Endothelial cell of umbilical vein (primary cell): ENCODE measurements at places on chromosomes 1 and 21.
A peak's percentile ranks its signal among the peaks of the same experiment; 100 is the strongest.

GRCh38 chr21:42164064-42164789 lies 54.7 kb upstream of the ABCG1 start:
- peak; percentile 53 for DNase-seq

- no peak for DNase-seq
These were observed 13.3 kb downstream of the FBXO2 start for GRCh38 chr1:11640944-11641343.

GRCh38 chr21:29055080-29055479 lies 18.4 kb downstream of the CCT8 start:
- no peak for DNase-seq

DNA sequence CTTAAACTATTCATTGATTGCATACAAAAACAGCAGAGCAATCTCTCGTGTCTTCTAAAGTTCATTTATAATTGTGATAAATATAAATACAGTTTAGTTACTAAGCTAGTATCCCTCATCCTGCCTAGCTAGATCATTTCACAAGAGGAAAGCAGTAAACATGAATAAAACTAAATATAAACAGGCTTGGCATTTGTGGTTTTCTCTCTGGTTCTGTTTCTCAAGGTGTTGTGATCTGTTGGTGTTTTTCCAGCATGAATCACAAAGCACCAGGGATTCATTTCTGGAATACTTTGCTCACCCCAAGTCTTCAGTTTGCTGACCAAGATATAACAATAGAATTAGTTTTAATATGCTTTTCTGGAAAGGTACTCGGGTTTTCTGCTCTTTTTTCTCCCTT lies 32.7 kb upstream of the GLIS1 start:
- DNase-seq: no peak

DNA sequence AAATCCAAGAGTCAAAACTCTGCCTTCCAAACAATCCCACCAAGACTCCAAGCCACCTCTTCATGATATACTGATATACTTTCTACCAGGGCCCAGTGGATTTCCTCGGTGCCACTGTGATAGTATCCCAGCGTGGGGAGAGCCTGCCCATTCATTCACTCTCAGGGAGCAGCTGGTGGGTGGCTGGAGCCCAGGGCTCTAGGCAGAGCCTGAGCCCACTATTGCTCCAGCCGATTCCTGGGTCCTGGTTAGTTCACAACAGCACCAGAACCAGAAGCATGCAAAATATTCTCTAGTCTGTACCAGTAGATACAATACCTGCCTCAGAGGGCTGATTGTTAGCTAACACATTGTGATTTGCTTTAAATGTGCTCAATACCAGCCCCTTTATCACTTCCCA lies 831 bp downstream of the CSRP1 start:
- peak; percentile 36 for DNase-seq

GRCh38 chr1:64502931-64503330 lies 33.0 kb downstream of the CACHD1 start:
- DNase-seq: peak; percentile 85

DNA sequence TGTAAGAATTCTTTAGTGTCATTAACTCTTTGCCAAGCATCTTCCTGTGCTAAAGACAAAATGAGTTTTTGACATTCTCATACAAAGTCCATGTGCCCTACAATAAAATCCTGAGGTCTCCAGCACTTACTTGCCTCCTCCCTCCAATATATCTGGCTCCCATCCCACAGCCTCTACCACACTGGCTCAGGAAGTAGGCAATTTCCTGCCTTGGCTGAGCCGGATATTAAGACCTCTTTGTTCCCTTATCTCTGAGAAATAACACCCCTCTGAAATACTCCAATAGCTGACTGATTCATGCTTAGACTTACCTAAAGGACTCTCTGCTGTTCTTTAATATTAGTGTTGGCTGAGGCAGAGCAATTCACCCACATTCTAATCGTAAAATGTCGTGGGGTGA lies 37.6 kb upstream of the GORAB start:
- DNase-seq: peak; percentile 91

DNA sequence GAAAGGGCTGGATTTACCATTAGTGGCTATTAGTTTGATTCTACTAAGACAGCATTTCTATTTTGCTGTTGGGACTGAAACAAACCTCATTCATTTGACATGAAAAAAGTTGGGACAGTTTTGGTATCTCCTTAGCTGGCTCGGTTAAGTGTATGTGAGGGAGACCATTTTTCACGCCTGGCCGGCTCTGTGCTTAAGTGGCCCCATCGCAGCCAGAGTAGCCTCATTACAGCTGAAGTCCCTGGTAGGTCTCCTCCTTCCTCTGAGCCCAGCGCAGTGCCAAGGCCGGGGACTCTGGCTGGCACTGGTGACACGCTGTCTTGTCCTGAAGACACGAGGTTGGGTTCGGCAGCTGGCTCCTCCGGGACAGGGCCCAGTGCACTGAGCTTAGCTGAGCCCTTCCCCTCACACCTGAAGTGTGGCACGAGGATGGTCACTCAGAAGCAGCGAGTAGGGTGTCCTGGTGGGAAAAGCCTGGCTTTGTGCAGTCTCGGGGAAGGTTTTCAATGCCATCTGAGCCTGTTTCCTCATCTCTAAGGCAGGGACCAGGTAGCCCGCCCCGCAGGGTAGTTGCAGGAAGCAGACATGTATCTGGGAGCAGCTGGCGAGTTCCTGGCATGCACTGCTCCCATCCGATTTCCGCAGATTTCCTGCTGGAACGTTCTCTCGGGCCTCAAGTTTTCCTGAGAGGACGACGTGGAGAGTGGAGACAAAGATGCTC lies 196.5 kb downstream of the DYRK1A start:
- DNase-seq: no peak

DNA sequence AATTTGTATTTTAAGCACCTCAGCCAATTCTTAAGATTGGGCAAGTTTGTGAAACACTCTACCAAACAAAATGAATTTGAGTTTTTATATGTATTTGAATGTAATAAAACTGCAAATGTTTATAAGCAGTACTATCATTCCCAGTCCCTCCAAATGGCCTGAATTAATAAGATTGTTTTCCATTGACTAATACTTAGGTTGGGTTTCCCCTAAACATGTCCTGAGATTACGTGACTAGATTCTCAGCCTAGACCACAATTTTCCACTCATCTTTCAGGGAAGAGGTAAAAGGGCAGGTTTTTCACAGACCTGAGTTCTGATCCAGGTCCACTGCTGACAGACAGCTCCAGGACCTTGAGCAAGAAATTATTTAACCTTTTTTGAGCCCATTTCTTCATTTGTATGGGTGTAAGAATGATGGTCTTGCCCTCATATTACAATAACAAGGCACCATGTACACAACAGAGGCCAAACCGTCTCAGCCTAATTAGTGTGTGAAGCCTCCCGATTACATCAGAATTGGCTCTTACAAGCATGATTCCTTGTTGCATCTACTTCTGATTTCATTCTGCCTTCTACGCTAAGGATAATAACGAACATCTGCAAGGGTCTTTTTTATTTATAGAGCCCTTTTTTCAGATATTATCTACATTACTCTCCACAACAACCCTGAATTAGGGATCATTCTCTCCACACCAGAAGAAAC lies 51.2 kb downstream of the BEND5 start:
- DNase-seq: no peak

DNA sequence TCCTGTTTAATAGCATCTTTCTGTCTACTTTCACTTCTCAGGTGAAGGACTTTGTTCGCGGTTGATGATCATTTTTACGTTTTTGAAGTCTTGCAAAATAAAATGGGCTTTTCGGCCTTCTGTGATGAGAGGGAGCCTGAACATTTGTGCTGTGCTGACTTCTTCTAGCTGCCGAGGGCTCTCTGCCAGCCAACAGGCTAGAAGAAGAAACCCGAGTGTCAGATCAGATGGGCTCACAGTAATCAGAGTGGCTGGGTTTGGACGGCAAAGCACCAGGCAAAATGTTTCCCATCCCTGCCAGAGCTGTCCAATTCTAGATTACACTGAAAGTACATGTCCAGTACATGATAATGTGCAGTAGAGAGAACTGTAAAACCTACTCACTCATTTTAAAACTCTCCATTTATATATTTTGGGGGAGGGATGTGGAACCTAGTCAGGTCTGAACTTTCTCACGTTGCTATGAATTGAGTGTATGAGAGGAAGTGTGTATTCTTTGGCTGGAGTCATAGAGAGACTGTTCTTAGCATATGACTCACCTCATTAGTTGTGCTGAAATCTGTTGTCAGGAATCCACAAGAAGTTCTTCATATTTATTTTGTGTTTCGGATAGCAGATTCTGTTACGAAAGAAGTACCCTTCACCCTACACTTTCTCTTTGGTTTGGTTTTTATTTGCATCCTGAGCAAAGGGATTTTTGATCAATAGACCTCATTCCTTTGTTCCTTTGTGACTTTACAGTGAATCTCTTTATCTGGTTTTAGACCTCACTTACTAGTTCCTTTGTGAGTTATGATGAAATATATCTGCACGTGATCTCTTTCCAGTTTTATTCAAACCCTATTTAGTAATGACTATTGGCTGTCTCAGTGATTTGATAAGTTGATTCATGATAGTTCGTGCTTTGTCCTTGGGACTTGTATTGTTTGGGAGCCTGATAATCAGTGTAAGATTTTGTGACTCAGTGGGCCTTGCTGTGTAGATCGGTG lies 4.8 kb downstream of the ATP1A1 start:
- DNase-seq: peak; percentile 94

DNA sequence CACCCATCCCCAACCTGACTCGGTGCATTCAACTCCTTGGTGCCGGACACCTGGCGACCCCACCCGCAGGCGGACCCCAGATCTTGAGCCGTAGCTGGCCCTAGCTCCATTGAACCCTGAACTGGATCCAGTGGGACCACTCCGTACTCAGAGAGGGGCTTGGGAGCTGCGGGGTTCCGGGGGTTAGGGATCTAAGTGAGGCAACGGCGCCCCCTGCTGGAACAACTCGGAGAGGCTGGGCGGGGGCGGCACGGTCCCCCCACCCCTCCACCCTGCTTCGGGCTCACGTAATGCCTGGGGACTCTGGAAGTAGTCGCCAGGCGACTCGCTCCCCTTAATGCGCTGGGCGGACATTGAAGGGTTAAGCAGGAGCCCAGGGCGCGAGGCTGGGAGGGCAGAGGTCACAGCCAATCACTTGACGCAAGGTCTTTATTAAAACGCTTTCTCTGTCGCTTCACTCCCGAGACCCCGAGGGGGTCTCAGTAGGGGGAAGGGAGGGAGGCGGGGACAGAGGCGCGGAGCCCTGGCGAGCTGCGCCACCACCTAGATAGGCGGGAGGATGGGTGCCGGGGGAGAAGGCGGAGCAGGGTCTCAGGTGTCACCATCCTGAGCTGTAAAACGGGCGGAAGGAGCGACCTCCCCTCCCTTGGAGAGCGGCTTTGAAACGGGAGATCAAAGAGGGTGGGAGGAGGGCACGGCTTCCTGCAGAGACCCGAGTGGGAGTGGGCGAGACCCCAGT lies 704 bp upstream of the CRABP2 start:
- DNase-seq: peak; percentile 57

GRCh38 chr1:234965111-234965510 lies 163.5 kb downstream of the TOMM20 start:
- DNase-seq: no peak

GRCh38 chr1:170461762-170462384 lies 70.1 kb upstream of the GORAB start:
- DNase-seq: no peak

GRCh38 chr1:230495076-230495475 lies 68.9 kb upstream of the PGBD5 start:
- no peak for DNase-seq

GRCh38 chr1:5779608-5780323 lies 212.5 kb downstream of the NPHP4 start:
- DNase-seq: no peak

DNA sequence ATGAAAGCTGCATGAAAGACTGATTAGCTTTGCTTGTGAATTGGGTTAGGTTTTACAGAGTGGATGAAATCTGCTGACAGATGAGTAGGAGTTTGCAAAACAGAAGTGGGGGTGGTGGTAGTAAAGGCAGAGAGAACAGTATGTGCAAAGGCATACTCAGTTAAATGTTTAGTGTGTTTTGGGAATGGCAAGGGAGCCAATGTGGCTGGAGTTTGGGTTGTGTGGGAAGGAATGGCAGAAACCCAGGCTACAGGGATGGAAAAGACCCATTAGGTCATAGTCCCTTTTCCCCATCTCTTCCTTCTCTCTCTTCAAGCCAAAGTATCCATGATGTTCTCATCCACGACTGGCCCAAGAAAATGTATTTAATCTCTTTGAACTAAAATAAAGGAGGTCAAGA lies 362.2 kb upstream of the LYPLAL1 start:
- no peak for DNase-seq

- DNase-seq: no peak
These were observed 738 bp upstream of the TRIM11 start for GRCh38 chr1:228407106-228408040.

DNA sequence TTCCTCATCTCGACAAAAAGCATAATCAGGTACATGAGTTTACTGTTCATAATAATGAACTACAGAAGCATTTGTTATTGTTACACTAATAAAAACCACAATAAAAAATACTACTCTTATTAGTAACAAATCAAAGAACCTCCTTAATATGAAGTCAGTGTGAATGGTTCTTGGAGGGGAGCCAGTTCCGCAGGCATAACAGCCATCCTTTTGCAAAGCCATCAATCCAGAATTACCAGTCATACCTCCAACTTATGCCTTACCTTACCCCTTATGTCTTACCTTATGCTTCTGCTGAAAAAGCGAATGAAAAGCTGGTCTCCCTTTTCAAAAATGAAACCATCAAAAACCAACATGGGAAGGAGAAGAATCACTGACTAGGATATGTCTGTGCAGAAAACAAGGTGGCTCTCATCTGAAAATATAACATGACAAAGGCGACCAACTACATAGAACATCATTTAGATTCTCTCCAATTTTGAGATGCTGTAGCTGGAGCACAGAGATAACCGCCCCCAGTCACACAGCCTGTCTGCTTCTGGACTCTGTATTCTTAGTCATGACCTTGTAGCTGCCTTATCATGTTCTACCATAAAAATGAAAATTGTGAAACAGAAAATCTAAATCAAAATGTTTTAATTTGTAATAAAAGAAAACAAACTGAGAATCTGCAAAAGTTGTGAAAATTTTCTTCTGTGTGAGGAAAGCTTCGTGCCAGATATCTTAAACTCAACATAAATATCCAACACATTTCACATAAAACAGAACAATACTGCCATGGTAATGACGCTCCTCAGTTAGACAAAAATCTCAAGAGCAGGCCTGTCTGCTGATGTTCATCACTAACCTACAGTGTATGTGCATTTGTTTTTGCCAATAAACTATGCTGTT lies 438.2 kb downstream of the SMYD3 start:
- no peak for DNase-seq

GRCh38 chr21:33236766-33237165 lies 7.0 kb downstream of the IFNAR2 start:
- peak; percentile 58 for DNase-seq

GRCh38 chr1:248695451-248696132 lies 7.0 kb downstream of the OR14I1 start:
- DNase-seq: no peak

DNA sequence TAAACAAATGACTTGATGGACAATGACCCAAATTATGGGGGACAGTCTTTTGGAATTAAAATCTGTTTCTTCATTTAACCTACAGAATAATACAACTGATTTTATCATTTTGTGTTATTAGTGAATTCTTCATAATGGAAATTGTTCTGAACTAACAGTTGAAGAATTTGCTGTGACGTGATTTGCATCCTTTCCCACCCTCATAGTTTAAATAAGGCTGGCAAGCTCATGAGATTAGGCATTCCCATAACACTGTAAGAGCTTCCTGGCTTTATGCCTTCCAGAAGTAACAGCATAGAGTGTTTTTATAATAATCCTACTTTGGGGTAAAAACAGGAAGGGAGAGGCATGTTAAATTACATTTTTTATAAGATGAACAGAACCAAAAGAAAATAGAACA lies 95.7 kb downstream of the ATP6V1G3 start:
- DNase-seq: peak; percentile 92

GRCh38 chr1:31573261-31573660 lies 3.1 kb upstream of the TINAGL1 start:
- DNase-seq: no peak
